GM12864 (cell line): ENCODE measurements at places on chromosomes 2 and 18.

GRCh38 chr2:223856021-223856420 is 18.6 kb upstream of the AP1S3 start:
- DNase-seq: no peak

- DNase-seq: no peak
Observed at GRCh38 chr2:170377500-170378207, 199.7 kb downstream of the MYO3B start.

- DNase-seq: no peak
Observed at GRCh38 chr2:136243638-136244535, 125.9 kb upstream of the CXCR4 start.

DNA sequence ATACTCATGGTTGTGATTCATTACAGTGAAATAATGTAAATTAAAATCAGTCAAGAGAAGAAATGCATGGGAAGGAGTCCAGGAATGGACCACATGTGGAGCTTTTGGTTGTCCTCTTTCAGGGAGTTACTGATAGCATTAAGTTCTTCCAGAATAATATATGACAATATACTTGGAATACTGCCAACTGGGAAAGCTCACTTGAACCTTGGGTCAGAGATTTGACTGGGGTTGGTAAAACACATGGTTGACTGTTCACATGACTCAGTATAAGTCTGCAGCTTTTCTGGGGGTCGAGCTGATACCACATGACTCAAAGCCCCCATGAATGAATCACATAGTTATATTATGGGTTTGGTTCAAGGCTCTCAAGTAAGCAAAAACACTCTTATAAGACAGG is 1109.0 kb upstream of the CHAC2 start:
- DNase-seq: no peak

DNA sequence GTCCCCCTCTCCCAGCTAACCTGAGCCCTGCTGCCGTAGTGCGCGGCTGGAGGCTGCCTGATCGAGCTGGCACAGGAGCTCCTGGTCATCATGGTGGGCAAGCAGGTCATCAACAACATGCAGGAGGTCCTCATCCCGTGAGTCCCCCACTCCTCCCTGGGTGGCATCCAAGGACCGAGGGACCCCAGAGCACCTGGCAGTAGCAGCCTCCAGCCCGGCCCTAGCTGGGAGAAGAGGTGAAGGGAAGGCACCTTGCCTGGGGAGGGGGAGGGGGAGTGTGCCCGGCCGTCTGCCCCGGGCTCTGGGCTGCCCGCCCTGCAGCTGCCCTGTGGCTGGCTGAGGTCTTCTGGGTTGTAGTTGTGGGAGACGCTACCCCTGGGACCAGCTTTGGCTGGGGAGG is 26.3 kb downstream of the ANO7 start:
- DNase-seq: no peak

GRCh38 chr2:177268187-177268871 is 3.8 kb upstream of the NFE2L2 start:
- DNase-seq: no peak

- no peak for DNase-seq
Observed at GRCh38 chr2:215423234-215423633, 12.6 kb downstream of the FN1 start.

DNA sequence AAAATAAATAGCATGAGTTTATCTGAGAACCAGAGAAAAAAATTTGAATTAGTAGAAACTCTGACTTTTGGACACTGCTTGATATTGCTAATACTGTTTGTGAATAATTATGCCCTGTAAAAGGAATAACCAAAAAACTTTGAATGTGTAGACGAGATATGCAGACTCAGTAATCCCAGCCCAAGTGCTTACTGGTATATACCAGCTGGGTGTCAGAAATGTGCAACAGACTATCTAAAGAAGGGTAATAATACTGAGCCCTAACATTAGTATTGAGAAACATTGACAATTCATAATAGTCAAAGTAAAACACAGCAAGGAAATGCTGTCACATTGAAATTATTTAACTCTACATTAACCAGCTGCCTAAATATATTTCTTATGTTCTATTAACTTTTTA is 60.5 kb upstream of the ZC3H15 start:
- no peak for DNase-seq

DNA sequence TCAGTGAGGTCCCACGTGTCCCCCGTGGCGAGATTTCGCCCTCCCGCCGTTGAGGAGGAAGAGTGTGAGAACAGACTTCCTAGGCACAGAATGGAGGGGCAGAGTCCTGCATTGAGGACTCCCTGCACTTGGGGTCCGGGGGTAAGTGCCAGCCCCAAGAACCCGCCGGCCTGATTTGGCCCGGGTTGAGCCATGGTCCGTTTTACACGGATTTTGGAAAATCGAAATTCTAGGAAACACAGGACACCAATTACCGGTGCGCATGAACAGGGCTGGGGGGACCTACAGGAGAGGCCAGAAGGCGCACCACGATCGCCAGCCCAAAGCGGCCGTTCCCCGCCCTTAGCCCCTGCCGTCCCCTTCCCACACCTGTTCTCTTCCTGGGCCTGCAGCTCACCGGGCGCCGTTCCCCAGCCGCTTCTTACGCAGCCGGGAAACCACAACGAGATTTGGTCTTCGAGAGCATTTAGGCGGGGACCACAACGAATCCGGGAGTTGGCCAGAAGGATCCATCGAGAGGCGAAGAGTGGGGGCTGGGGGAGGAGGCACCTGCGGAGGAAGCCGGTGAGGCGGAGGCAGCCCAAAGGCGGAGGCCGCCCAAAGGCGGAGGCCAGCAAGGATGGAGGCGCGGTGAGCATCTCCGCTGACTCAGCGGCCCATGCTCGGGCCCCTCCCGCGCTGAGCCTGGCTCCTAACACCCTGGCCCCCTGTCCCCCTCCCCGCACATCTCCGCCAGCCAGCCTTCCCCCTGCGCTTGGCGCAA is 464 bp upstream of the TLX2 start:
- no peak for DNase-seq

DNA sequence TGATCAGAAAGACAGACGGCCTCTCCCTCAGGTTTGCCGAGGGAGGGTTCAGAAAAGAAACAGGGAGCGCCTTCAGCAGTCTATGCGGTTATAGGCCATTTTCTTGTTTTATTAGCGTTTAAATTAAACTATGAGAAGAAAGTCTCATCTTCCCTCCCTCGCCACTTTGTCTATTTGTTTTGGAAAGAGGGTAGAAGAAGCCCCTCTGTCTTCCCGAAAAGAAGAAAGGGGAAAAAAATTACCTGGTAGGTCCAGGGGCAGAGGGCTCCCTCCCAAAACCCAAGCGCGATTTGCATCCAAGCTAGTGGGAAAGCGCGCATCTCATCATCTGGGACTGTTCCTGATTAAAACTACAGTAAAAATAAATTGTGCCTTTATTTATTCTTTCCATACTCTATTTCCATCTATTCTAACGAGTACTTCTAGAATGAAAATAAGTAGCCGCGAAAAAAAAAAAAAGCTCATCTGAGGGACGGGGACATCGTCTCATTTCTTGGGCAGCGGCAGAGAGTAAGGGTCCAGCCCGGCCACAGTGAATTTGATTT is 2.4 kb downstream of the PAX8 start:
- no peak for DNase-seq

- no peak for DNase-seq
Observed at GRCh38 chr2:147149575-147150240, 695.1 kb upstream of the ACVR2A start.

- no peak for DNase-seq
Observed at GRCh38 chr18:35519148-35519899, 21.6 kb upstream of the INO80C start.

DNA sequence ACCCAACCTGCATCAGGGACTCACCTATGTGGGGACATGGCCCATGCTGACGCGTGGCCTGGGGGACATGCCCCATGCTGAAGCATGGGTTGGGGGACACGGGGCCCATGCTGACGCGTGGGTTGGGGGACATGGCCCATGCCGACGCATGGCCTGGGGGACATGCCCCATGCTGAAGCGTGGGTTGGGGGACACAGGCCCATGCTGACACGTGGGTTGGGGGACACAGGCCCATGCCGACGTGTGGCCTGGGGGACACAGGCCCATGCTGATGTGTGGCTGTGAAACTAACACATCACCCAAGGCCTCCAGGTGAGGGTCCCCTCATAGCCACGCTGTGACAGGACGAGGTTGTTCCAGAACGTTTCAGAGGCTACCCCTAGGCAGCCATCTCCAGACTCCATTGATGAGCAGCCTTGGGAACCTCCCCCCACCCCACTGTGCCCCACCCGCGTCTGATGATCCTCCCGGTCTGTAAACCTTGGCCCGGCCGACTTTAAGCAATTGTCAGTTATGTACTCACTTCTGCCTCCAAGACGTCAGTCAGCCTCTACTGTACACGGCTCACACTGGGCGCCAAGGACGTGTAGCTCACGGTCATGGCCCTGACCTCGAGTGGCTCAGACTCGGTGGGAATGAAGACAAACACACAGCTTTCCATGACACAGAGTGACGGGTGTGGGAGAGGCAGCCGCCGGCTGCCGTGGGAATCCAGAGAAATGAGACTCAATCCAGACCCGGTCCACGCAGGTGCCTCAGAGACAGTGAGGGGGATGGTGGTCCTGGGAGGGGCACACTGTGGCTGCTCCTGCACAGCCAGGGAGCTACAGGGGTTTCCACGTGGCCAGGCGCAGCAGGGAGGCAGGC is 50.2 kb upstream of the SLC66A3 start:
- DNase-seq: no peak

- DNase-seq: no peak
Observed at GRCh38 chr2:223724861-223725260, 112.5 kb downstream of the AP1S3 start.

GRCh38 chr2:164662066-164662465 is 40.8 kb upstream of the GRB14 start:
- no peak for DNase-seq

DNA sequence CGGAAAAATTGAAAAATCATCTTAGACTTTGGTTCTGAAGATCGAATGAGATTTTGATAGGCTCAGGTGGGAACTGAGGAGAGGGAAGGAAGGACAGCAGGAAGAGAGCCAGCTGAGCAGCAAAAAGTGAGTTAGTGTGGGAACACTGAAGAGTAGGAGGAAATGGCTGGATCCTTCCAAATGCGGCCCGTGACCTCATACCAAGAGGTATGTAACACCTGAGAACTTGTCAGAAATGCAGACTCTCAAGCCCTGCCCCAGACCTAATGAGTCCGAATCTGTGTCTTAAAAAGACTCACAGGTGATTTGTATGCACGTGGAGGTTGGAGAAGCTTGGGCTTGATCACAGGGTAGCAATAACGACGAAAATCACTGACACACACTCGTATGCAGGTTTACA is 42.0 kb downstream of the COL4A3 start:
- no peak for DNase-seq

GRCh38 chr2:67881816-67882215 is 181.0 kb downstream of the C1D start:
- DNase-seq: no peak

DNA sequence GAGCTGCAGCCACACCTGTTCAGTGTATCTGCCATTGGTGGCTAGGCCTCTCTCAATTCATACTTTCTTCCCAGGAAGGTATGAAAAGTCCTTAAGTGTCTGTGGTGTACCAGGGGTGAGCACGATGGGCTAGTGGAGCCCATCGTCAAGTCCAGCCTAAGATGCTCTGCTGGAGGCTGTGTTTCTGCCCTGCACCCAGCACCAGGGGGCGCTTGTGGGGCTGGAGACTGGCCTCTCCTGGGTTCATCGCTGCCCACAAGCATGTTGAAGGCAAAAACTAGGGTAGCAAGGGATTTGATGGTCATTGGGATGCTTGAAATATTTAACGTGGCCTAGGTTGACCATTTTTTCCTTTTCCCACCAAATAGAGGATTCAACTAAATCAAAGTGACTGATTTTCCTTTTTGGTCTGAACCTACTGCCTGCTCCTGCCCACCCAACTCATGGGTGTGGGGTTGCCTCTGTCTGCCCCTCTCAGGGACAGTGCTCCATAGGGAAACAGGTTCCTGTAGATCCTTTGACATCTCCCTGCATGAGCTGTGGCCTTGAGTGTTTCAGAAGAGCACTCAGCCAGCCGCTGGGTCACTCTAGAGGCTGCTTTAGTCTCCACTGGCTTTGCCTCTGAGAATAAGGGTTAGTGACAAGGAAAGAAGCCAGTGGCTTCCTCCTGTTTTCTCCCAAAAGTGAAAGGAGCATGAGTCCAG is 59.0 kb downstream of the TPGS2 start:
- no peak for DNase-seq
